ENCODE measurements at places on chromosomes 12 and 14.

GRCh38 chr12:103821773-103822172 lies 19.3 kb downstream of the NT5DC3 start:
- no peak for DNase-seq

GRCh38 chr12:129997239-129997638 lies 93.4 kb upstream of the TMEM132D start:
- DNase-seq: no peak

- DNase-seq: no peak
Observed at GRCh38 chr14:36925094-36925493, 247.3 kb downstream of the SLC25A21 start.

GRCh38 chr14:36863271-36863670 lies 201.6 kb downstream of the PAX9 start:
- no peak for DNase-seq

GRCh38 chr14:103220982-103221641 lies 97.9 kb downstream of the TNFAIP2 start:
- DNase-seq: no peak

DNA sequence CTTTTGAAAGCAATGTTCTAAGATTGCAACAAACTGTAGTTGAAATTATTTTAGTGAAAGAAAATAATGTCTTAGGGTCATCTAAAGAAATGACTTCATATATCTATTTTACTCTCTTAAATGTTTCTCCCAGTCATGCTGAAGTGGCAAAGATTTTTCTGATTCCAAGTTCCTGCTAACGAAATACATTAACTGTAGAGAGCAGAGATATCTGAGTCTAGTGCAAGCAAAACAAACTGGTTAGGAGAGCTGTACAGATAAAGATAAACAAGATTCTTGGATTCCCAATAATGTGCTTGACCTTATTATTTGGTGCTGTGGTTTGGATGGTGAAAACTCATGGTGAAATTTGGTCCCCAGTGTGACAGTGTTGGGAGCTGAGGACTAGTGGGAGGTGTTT lies 199.9 kb upstream of the PWP1 start:
- no peak for DNase-seq

DNA sequence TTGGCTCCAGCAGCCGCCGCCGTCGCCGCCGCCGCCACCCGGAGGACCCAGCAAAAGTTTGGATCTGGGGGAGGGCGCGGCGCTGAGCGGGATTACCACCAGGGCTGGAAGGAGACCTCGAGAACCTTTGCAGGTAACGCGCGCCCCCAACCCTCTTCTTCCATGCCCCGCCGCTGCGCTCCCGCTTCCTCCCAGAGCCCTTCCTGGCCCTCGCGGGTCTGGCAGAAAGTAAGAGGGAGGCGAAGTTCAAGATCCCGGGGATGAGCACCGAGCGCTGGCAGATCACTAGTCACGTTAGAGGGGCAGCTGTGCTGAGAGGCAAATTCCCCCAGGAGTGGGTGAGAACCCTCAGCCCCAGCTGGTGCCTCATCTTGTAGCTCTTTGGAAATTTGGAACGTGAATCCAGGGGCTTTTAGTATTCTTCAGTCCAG lies 3.9 kb downstream of the FLRT2 start:
- DNase-seq: no peak

DNA sequence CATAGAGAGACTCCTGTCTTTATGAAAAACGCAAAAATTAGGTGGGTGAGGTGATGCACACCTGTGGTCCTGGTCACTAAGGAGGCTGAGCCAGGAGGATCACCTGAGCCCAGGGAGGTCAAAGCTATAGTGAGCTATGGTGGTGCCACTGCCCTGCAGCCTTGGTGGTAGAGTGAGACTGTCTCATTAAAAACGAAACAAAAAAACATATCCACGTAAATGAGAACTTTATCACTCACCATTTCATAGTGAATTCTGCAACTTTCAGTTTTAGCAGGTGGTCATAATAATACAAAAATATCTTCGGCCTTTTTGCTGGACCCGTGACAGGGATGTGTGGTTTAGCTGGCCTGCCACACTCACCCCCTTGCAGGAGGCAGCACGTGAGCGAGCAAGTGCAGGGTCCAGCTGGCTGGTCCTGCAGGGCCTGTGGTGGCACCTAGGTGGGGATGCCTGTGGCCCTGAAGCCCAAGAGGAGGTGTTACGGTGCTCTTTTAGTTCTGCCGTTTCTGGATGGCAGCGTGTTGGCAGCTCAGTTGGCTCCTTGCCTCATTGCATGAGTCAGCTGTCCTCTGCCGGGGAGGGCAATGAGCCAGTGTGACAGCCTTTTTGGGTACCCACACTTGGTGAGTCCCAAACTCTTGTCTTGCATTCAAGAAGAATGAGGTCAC lies 1330.7 kb upstream of the TMEM132C start:
- no peak for DNase-seq

- no peak for DNase-seq
Observed at GRCh38 chr12:91108196-91108755, 3.0 kb downstream of the LUM start.

GRCh38 chr12:27428466-27428865 lies 18.1 kb upstream of the SMCO2 start:
- no peak for DNase-seq

Data from stimulated activated CD4-positive, alpha-beta T cell treated with anti-CD3 and anti-CD28 coated beads, TNF-alpha, amount 100 ng/mL, for 24 hours (primary cell).